Fibroblast of upper back skin (primary cell): ENCODE measurements at places on chromosomes 2 and 18.

DNA sequence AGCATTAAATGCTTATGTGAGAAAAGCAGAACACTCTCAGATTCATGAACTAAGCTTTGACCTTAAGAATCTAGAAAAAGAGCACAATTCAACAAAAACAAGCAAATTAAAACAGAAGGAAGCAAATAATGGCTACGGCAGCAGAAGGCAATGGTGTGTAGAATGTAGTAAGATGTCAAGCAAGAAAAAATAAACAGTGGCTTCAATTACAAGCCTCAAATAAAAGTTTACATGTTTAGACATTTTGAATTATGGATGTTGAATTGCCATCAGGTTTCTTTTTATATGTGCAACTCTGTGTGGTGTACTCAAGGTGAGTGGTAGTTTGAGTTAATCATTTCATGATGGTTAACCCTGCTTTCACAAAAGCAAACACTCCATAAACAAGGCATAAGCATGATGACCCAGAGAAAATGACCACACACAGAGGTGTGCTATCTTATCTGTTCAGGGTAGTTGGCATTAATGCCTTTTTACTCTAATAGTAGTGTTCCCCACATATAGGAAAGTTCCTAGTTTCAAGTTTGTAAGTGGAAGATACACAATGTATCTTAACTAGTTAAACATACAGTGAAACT lies 207.1 kb downstream of the FIGN start:
- no peak for DNase-seq

DNA sequence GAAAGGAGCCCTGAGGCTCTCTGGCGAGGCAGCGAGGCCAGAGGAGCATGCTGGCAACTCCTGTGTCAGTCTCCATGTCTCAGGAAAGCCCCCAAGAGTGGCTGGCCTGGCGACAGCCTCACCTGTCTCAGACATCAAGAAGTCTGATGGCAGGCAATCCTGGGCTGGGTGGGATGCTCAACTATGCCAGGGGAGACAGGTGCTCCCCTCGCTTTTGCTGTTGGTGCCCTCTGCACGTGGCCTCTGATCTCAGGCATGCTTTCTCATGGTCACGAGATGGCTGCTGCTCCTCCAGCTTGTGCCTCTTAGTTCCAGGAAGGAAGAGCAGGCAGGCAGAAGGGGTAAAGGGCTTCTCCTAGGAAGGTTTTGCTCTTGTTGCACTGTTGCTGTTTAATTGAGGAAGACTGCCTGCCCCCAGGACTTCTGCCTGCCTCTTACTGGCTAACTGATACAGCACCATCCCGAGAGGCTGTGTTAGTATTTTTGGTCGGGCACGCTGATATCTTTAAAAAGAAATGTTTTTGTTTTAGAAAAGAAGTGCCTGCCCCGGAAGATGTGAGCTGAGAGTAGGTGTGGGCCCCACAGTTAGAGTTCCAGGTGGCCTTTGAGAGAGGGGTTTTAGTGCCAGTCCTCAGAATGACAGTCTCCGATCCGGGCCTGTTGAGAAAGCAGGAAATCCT lies 344.8 kb upstream of the HS6ST1 start:
- DNase-seq: no peak

GRCh38 chr2:223589901-223590300 lies 12.3 kb downstream of the SCG2 start:
- DNase-seq: no peak

- no peak for DNase-seq
These were observed 7.2 kb upstream of the SALL3 start for GRCh38 chr18:78972385-78972918.

DNA sequence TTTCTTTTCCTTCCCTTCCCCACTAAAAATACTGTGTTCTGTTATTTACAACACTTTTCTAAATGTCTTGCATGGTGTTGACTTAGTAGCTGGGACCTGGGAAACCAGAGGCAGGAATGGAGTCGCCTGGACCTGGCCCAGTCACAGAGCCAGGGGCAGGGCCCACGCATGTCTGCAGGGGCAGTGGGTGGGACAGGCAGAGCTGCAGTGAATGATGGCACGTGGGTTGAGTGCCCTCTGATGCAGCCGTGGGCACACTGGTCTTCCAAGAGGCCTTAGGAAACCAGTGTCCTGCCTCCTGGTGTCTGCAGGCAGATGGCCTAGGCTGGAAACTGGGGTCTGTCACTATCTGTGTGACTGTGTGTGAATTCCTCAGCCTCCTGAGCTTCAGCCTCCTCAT lies 46.8 kb downstream of the ARHGEF4 start:
- DNase-seq: no peak

GRCh38 chr2:25381502-25381901 lies 39.8 kb upstream of the DNMT3A start:
- no peak for DNase-seq

DNA sequence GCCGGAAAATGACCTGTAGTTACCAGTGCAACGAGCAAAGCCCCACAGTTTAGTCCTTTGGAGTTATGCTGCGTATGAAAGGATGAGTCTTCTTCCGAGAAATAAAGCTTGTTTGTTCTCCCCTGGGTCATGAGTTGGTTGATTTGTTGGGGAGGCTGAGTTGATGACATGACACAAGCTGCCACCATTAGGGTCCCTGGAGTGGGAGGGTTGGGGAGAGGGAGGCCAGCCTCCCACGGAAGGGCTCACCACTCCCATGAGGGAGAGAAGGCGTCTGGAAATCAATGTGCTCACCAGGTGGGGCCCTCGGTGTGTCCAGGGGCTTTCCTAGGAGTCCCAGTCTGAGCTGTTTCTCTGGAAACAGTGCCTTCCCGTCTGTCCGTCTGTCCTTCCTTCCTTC lies 7.4 kb upstream of the DGKD start:
- DNase-seq: no peak

- DNase-seq: no peak
These were observed 233.2 kb upstream of the PARD3B start for GRCh38 chr2:204312105-204312504.

DNA sequence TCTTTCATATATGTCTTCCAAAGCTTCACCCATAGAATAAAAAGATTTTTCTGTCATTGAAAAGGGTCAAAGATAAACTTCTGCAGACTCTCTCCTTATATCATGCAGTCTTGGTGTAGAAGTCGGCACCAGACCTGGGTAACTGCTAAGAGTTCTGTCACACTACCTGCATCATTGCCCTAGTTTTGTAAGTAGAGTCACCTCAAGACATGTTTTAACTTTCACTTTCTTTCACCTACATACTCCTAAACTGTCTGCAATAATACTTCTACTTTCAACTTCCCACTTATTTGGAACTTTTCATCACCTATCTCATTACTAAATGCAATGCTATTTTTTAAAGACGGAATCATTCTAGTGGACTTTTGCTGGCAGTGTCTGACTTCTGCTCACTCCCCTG lies 475.6 kb upstream of the VRK2 start:
- DNase-seq: no peak

DNA sequence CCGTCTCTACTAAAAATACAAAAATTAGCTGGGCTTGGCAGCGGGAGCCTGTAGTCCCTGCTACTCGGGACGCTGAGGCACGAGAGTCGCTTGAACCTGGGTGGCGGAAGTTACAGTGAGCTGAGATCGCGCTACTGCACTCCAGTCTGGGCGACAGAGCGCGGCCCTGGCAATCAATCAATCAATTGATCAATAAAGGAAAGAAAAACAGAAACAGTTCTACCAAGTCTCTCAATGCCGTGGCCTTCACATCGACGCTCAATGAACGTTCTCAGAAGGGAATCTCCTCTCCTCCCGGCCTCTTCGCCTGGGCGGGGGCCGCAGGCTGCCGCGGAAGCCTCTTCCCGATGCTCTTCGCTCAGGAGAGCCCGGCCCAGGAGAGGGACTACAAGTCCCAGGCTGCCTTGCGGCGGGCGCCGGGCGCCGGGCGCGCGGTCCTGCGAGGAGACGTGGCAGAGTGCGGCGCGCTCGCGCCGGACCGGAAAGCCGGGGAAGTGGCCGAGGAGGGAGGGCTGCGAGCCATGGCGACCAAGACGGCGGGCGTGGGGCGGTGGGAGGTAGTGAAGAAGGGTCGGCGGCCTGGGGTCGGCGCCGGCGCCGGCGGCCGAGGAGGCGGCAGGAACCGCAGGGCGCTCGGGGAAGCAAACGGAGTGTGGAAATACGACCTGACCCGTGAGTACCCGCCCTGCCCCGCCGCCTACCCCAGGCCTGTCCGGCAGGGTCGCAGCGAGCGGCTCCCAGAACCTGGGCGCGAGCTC lies at the start of gene TMEM214:
TMEM214 (plus strand) TSS at position 471 of the 758 bp plus-strand sequence; CDS start at position 522, 51 bp downstream.
- peak; percentile 90 for DNase-seq

GRCh38 chr18:26840965-26841364 lies 24.5 kb downstream of the AQP4 start:
- DNase-seq: no peak

DNA sequence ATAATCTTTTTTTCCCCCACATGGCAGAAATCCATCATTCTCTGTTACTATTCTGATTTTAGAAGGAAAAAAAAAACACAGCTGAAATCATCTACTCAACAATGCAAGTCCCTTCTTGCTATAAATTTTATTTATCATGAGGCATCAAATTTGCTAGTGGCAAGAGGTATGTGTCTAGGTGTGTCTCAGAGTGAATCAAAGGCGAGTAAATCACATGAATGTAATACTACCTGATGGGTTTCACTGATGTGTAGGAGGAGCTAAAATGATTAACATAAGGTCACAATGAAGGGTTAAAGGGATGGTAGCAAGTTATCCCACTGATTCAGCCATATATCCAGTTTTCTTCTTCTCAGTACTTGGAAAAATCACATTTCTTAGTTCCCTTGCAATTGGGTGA lies 24.5 kb upstream of the PELI1 start:
- no peak for DNase-seq

- peak; percentile 33 for DNase-seq
These were observed 12.4 kb upstream of the INO80C start for GRCh38 chr18:35510076-35510651.

DNA sequence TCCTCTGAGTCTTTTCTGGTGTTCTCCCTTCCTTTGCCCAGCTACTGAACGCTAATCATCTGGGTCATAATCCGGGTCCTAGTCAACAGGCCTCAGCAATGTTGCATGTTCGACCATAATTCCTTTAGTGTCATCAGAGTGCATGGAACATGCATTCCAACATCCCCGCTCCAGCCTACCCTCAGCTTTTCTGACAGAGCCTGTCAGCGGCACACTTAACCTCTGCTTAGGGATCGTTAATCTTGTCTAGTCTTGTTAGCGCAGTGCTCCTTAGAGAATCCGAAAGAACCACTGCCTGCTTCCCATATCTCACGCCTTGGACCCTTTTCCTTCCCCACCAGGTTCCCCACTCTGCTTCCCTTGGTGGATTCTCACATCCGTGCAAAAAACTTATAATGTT lies 767.9 kb upstream of the ID2 start:
- DNase-seq: peak; percentile 53

- no peak for DNase-seq
These were observed 12.8 kb downstream of the SNED1 start for GRCh38 chr2:241011296-241011600.

GRCh38 chr18:11996907-11997306 lies 15.6 kb downstream of the IMPA2 start:
- DNase-seq: no peak

GRCh38 chr2:113164215-113164929 lies 9.4 kb upstream of the PSD4 start:
- DNase-seq: no peak

- no peak for DNase-seq
These were observed 34.1 kb downstream of the ASAP2 start for GRCh38 chr2:9240745-9241144.
